ENCODE measurements at places on chromosomes 16 and 17. TPM values are rescaled to one million over a fixed set of nuclear protein-coding genes. Genes with fewer than 3 reads are reported as not detected.

CES5A gene
- total RNA-seq: not detected

ASPSCR1 gene
- total RNA-seq: 18.8 TPM

KRT34 gene
- not detected for total RNA-seq

SGF29 gene
- 21.8 TPM for total RNA-seq

DNA sequence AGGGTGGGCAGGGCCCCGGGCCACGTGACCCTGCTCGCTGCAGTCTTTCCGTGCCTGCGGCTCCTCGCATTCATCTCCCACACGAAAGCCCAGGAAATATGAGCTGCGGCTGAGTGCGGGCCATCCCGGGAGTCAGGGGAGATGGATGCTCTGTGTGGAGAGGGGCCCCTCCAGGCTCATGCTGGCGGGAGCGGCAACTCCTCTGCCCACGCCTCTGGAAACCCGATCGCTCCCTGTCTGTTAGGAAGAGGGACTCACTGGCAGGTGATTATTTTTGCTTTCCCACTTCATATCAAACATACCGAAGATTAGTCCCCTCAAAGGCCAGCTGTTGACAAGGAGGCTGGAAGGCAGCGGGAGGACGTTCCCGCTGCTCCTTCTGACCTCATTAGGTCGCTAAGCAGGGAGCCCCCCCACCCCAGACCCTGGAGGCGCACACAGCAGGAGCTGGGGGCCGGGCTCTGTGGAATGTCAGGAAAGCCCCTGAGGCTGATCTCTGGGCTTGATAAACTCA lies 228.5 kb downstream of the FOXL1 start:
- H3K4me1 ChIP-seq: peaks cover 7% of the 10 kb centered on the region
- no peak overlapping the region for H3K27ac ChIP-seq
- H3K4me3 ChIP-seq: no peak overlapping the region

DNA sequence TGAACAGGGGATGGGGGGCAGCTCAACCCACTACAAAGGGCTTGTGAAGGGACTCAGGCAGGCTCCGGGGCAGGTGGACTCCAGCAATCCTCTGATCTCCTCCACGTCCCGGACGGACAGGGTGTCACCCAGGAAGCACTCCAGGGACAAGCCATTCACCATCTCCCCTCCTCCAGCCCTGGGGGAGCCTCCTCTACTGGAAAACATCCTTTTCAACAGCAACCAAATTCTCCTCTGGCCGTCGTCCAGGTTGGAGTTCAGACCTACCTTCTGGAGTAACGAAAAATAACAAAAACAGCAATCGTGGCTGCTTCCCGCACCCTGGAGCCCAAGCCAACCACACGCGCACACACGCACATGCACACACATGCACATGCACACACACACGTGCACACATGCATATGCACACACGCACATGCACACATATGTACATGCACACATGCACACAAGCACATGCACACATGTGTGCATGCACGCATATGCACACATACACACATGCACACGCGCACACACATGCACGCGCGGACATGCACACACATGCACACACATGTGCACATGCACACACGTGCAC lies 8.9 kb upstream of the RBFOX3 start:
- no peaks in the 10 kb centered on the region for H3K4me1 ChIP-seq
- no peak for DNase-seq
- no peaks in the 10 kb centered on the region for H3K36me3 ChIP-seq
- H3K4me3 ChIP-seq: no peak overlapping the region
- no peak overlapping the region for H3K27ac ChIP-seq

DNA sequence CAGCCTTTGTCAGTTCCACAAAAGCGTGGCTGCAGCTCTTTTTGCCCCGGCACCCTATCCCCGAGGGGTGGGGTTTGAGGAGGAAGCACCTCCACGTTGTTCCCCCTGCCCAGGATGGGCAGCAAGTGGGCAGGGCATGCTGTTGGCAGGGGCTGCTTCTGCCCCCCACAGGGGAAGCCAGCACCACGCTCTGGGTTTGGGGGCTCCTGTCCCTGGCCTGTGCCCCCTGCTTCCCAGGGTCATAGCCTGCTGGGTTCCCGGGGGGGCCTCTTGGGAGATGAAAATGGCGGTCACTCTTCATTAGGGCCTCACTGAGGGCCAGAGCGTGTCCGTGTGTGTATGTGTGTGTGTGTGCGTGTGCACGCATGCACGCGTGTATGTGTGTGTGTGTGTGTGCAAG lies 22.8 kb downstream of the LASP1 start:
- no peak overlapping the region for H3K27ac ChIP-seq
- H3K27me3 ChIP-seq: no peaks in the 10 kb centered on the region
- no peak for DNase-seq
- no peak overlapping the region for H3K4me3 ChIP-seq

DNA sequence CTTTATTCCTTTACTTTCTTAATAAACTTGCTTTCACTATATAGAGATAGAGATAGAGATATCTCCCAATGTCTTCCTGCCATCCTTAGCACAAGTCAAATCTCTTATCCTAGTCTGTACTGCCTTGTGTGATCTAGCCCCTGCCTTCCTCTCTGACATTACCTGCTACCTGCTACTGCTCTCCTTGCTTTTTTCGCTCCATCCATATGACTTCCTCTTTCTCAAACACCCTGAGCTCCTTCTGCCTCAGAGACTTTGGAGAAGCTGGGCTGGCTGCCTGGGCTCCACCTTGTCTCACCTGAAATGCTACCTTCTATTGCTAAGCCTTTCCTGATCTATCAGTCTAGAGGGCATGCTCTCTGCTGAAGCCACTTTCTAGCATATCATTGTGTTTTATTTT lies 24.7 kb upstream of the WSB1 start:
- no peaks in the 10 kb centered on the region for H3K27me3 ChIP-seq
- no peak for DNase-seq
- H3K36me3 ChIP-seq: no peaks in the 10 kb centered on the region

DNA sequence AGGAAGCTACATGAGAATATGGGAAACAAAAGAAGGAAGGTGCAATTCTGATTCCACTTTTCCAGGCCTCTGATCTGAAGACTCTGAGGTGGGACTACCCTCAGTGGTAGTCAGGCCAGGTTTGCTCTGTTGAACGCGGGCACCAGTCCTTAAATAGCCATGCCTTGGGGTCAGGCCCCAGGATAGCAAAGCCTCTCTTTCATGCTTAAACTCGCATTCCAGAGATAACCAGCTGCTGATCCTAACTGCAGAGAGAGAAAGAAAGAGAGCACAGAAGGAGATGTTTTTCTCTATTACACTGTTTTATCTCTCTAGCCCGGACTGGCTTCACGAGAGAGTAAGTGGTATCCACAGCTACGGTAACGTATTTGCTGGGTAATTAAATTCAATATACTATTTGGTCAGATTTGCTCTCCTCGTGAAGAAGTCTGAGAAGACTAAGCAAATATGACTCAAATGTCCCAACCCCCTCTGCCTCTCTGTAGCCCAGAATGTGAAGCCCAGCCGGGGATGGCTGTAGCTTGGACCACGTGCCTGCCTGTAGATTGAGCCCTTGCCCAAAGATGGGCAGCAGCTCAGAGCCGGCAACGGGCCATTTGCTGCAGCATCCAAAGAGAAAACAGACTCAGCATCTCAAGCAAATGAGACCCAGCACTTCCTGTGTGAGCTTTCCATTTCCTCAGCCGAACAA lies 122.2 kb downstream of the SMG6 start:
- H3K4me3 ChIP-seq: no peak overlapping the region
- H3K27me3 ChIP-seq: no peaks in the 10 kb centered on the region
- H3K4me1 ChIP-seq: no peaks in the 10 kb centered on the region
- H3K27ac ChIP-seq: peak overlapping the region; percentile 89
- peaks cover 1% of the 10 kb centered on the region for H3K36me3 ChIP-seq
- DNase-seq: peak; percentile 86

GRCh38 chr17:61869138-61869537 lies 5.8 kb upstream of the BRIP1 start:
- no peaks in the 10 kb centered on the region for H3K4me1 ChIP-seq
- H3K27ac ChIP-seq: no peak overlapping the region
- peaks cover 27% of the 10 kb centered on the region for H3K36me3 ChIP-seq
- no peaks in the 10 kb centered on the region for H3K27me3 ChIP-seq

GRCh38 chr17:7081341-7082062 lies 1.5 kb upstream of the CLEC10A start:
- H3K27ac ChIP-seq: no peak overlapping the region
- H3K27me3 ChIP-seq: no peaks in the 10 kb centered on the region
- no peak for DNase-seq
- no peaks in the 10 kb centered on the region for H3K4me1 ChIP-seq
- H3K36me3 ChIP-seq: no peaks in the 10 kb centered on the region
- H3K4me3 ChIP-seq: no peak overlapping the region

DNA sequence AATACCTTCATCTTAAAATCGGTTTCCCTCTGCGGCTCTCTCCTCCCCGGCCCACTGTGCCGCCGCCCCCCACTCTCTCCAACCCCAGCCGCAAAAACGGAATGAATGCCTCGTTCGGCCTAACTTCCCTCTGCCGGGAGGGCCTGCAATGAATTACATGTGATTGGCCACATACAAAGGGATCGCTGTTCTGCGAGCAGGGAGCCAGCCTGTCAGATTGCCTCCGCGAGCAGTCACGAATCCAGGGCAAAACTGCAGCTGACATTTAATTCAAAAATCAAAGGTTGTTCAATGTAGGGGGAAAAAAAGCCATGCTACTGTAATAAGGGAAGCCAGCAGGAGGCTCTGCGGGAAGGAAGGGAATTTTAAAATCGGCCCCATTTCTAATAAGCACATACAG lies 84.9 kb downstream of the TBC1D16 start:
- no peak for DNase-seq
- H3K4me1 ChIP-seq: no peaks in the 10 kb centered on the region
- H3K4me3 ChIP-seq: no peak overlapping the region
- no peaks in the 10 kb centered on the region for H3K27me3 ChIP-seq
- no peak overlapping the region for H3K27ac ChIP-seq
- peaks cover 16% of the 10 kb centered on the region for H3K36me3 ChIP-seq

GRCh38 chr17:40846515-40847144 lies 20.4 kb downstream of the KRT12 start:
- DNase-seq: no peak
- no peak overlapping the region for H3K4me3 ChIP-seq
- H3K4me1 ChIP-seq: no peaks in the 10 kb centered on the region
- no peaks in the 10 kb centered on the region for H3K27me3 ChIP-seq
- no peak overlapping the region for H3K27ac ChIP-seq
- no peaks in the 10 kb centered on the region for H3K36me3 ChIP-seq

Measured in right atrium auricular region (tissue), 2 donors.